ENCODE measurements at places on chromosomes 4 and X. TPM values are rescaled to one million over a fixed set of nuclear protein-coding genes. Genes with fewer than 3 reads are reported as not detected.

Gene SLC26A1
- total RNA-seq = not detected

Gene PAGE4
- 4.6 TPM for total RNA-seq

Gene F11
- total RNA-seq = not detected

Gene SPANXB1
- total RNA-seq = not detected

Gene PABPC5
- total RNA-seq = 6.5 TPM

Gene DUX4
- not detected for total RNA-seq

Gene RASL11B
- total RNA-seq = 2.2 TPM

Gene BRS3
- not detected for total RNA-seq

Gene GABRE
- 2.6 TPM for total RNA-seq

Gene RHOXF2
- not detected for total RNA-seq

Gene GPM6B
- 60.1 TPM for total RNA-seq

Gene SLC38A5
- total RNA-seq = 4.2 TPM

Gene HTN3
- total RNA-seq = not detected

Gene NXT2
- 7.1 TPM for total RNA-seq

Gene UGT2B11
- total RNA-seq = not detected

Gene PPEF2
- not detected for total RNA-seq

Gene RBMX2
- 19.5 TPM for total RNA-seq

Gene FRMPD4
- total RNA-seq = 1.3 TPM

Gene MAGEB6B
- total RNA-seq = not detected

Gene XG
- total RNA-seq = not detected

Gene NPY1R
- total RNA-seq = 1.1 TPM

Gene NAA10
- 68.3 TPM for total RNA-seq

Gene GRIA2
- total RNA-seq = 8.4 TPM

Gene TMSB15C
- 1.9 TPM for total RNA-seq

Gene LINC00632
- total RNA-seq = 29.6 TPM

Gene PRIMPOL
- total RNA-seq = 21.6 TPM

Gene SPANXA2
- total RNA-seq = not detected

Gene BMP3
- total RNA-seq = 11.4 TPM

Gene AASDH
- 11.5 TPM for total RNA-seq

Gene RAB40A
- total RNA-seq = 1.3 TPM

Gene CD38
- total RNA-seq = 5.8 TPM

Gene UCHL1
- total RNA-seq = 42.0 TPM

Gene HSFX3
- not detected for total RNA-seq

Gene HPF1
- 27.6 TPM for total RNA-seq

Gene VCX
- total RNA-seq = not detected
